AG10803 (cell line): ENCODE measurements at places on chromosomes 16 and 17.

DNA sequence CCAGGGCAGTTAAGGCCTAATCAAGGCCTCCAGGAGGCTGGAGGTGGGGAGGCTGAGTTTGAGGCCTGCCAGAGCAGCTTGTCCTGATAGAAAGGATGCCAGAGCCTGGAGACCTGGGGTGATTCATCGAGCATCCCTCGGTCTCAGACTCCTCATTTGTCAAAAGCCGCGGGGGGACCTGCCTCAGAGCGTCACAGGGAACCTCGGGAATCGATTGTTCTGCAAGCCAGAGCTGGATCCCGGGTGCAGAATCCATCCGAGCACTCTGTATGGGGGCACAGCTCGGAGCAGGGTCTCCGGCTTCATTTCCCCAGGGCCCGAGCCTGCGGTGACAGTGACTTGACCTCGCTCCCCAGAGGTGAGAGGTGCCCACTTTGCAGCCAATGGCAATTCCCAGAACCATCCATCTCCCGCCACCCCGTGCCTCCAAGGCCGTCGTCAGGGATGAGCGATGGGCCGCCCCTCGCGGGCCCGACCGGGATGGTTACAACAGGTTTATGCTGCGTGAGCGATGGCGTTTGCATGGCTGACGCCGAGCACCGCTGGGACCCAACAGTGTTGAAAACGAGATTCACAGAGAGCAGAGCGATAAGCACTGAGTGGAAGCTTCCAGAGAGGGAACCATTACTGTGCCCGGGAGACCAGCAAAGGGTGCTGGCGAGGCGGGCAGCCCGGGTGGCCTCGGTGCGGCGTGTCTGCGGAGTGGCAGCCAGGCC, 117.1 kb upstream of the GSE1 start:
- no peak for DNase-seq

- DNase-seq, result peak; percentile 43
Observed at GRCh38 chr16:4245077-4245791, 3.4 kb upstream of the SRL start.

DNA sequence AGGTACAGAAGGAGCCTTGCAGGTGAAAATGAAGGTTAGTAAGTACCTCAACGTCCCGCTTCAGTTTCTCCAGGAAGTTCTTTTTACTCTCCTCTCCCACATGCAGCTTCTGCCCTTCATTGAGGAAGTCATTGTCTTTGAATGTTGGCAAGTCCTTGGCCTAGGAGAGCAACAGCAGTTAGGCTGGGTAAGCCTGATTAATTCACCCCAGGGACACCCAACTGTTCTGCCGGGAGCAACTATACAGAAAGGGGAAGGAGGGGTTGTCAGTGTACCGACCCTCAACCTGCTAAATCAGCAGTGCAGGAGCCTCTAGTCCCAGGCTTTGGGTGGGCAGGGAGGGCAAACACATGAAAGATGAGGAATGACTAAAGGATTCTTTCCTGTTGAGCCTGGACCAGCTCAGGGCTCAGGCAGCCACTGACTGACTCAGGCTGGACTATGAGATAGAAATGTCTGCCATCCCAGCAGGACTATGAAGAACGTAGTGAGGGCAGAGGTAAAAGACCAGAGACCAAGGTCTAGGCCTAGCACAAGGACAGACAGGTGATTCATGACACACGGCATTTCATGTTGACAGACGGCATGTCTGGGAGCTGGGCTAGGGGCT, 21.6 kb downstream of the PIP4K2B start:
- no peak for DNase-seq

DNA sequence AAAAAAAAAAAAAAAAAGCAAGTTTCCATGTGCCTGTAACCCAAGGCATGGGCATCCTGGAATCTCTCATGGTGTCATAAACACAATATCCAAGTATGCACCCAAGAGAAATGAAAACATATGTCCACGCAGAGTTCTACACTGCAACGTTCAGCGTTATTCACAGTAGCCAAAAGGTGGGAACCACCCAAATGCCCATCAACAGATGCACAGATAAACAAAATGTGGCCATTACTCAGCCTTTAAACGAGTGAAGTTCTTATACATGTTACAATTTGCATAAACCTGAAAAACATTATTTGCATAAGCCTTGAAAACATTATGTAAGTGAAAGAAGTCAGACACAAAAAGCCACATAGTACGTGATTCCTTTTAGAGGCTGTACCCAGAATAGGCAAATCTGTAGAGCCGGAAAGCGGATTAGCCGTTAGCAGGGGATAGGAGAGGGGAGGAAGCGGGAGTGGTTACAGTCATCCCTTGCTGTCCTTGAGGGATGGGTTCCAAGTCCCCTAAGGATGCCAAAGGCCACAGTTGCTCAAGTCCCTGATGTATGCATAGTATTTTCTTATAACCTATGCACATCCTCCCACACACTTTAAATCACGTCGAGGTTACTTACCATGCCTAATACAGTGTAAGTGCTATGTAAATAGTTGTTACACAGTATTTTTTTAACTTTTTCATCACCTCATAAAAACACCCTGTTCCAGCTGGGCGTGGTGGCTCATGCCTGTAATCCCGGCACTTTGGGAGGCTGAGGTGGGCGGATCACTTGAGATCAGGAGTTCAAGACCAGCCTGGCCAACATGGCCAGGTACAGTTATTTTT, 47.3 kb upstream of the DNAH17 start:
- no peak for DNase-seq

- DNase-seq, result no peak
Observed at GRCh38 chr17:8963014-8963413, 2.5 kb downstream of the PIK3R5 start.

- DNase-seq, result no peak
Observed at GRCh38 chr17:35913609-35914008, 17.0 kb downstream of the RDM1 start.

GRCh38 chr17:7292194-7292593, 2.2 kb downstream of the YBX2 start:
- DNase-seq, result no peak

- DNase-seq, result peak; percentile 26
Observed at GRCh38 chr17:55833306-55833705, 82.5 kb downstream of the PCTP start.

DNA sequence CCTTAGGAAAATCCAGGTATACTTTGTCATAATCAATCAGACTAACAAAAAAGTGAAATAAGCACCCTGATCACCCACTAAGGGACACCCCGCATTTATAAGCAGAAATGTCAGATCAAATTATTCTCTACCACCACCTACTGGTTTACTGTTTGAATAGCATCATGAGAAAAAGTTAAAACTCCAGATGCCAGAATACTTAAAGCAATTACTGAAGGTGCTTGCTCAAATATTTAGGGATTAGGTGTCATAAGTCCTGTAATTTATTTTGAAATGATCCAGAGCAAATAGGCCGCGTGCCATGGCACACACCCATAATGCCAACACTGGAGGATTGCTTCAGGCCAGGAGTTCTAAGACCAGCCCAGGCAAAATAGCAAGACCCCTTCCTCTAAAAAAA, 2.3 kb downstream of the TOP2A start:
- peak; percentile 58 for DNase-seq

DNA sequence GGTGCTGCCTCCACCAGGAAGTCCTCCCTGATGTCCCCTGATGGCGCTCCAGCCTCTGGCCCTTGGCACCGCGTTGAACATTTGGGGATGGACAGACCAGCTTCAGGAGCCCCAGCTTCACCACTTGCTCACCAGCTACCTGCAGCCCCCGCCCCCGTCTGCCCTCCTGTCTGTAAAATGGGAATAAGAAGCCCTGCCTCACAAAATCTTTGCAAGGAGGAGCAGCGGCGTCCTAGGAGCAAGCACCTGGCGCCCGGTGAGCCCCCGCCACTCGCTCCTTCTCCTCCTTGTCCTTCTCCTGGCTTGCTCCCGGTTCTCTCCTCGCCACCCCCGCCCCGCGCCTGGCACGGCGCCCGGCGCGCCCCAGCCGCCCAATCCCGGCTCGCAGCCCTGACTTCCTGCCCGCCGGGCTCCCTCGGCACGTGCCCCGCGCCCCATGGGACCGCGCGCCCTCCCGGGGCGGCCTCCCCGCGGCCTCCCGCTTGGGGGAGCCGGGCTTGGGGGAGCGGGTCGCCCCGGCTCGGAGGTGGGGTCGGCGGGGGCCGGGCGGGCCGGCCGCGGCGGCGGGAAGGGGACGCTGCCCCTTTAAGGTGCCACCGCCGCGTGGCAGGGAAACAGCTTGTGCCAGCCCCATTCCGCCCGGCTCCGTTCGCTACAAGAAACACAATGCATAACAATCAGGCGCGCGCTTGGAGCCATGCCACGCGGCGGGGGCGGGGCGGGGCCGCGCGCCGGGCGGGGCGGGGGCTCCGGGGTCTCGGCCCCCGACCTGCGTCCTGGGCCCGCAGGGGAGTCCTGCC, 9.1 kb upstream of the PPP1R1B start:
- peak; percentile 49 for DNase-seq

GRCh38 chr17:29825604-29826003, 104.4 kb downstream of the SSH2 start:
- no peak for DNase-seq

DNA sequence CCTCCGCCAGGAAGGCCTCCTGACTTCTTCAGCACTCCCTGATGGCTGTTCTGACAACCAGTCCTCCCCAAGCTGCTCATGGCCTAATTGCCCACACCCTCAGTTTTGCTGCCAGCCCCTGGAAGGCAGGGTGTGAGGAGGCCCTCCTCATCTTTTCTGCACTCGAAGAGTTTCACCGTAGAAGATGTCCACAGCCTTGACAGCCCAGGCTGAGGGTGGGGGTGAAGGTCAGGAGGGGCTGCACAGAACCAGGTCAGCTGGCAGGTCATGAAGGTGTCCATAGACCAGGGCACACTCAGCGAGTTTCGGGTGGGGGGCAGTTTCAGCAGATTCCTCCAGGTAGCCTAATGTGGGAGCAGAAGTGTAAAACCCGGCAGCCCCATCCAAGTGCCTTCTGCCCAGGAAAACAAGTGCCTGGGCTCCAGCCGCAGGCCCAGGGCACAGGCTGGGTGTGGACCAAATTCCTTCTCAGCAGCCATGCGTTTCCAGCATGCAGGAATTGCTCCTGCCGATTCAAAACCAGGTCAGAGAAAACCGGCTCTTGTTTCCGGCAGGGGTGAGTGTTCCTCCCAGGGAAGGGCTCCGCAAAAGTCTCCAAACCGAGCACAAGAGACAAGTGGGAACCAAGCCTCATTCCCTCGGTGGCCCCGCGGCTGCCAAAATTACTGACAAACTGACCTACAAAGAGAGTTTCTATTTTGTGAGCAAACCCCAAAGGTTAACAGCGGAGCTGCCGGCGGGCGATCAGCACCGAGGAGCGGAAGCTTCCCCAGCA, 228.8 kb downstream of the C16orf78 start:
- no peak for DNase-seq

DNA sequence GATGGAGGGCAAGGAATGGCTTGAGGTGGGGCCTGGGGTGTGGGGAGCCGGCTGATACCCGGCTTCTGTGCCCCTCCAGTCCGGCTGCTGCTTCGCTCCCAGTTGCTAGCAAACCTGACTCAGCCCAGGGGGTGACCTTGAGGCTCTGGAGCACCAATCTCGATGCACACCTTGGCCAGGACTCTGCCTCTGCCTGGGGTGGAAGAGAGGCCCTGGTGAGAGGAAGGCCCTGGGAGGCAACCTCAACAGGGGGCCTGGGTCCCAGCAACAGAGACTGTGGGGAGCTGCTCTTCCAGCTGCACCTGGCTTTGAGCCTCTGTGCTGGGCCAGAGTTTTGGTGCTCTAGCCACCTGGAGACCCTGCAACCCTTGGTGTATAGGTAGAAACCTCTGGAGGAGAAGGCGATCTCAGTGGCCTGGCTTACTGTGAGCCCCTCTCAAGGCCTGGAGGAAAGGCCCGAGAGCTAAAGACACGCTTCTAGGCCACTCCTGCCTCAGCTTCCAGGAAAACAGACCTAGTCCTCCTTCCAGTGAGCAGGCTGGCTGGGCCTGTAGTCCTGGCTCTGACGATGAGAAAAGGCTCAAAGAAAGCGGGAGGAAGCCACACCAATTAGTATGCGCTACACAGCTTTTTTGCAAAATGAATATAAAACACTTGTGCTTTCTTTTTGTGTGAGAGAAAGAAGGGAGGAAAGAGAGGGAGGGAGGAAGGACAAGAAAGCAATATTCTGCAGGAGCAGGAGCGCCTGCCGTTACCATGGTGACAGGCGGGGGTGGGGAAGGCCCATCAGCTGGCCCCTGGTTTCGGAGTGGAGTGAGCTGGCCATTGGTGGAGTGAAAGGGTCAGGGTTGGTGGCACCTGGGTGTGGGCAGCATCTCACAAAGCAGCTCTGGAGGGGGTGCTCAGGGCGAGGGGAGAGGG, 51.0 kb downstream of the VAC14 start:
- DNase-seq, result no peak

DNA sequence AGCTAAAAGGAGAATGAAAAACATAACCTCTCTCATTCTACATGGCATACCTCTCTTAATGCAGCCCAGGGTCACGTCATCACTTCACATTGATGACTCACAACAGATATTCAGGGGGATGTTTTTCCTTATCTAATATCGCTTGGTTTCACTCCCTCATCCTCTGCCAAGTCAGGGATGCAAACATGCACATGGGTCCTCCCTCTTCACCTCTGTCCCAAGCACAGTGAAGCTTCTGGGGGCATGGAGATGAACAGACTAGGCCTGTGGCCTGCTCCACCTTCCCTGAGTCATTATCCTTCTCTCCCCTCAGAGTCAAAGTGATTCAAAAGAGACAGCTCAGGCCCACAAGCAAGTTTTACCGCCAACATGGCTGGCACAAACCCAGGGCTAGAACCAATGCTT, 2.3 kb upstream of the MT2A start:
- no peak for DNase-seq

GRCh38 chr16:70396246-70396904, 42.5 kb downstream of the ST3GAL2 start:
- DNase-seq, result peak; percentile 37

DNA sequence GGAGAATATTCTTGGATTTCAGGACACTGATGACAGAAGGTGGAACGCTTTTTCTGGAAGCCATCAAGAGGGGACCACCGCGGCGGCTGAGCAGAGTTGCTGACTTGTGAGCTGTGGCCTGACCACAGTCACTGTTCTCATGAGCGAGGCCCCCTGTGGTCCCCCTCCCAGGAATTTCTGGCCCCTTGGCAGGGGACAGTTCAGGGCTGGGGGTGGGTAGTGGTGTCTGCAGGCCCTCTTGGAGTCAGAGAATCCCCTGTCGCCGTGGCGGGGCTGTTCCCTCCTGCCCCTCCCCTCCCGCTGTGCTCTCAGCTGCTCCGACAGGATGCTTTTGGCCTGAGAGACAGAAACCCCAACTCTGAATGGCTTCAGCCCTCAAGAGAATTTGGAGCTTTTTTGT, 292.0 kb downstream of the SEC14L1 start:
- no peak for DNase-seq
